ENCODE measurements at places on chromosomes 3 and 15.
A peak's percentile ranks its signal among the peaks of the same experiment; 100 is the strongest.

DNA sequence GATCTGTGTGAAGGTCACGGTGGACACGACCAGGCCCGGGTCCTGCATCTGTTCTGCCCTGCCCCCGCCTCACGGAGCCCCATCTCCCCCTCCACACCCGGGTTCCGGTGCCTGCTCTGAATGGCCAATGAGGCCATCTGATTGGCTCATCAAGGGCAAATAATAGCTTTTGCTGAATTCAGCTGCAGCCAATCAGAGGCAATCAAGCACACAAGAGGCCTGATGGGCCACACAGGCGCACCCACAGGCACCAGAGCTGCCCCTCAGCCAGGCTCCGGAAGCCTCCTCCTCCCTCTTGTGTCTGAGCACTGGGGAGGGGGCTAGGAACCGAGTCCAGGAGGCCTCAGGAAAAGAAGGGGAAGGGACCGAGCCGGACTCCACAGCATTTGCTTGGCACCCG lies 49.5 kb downstream of the CACNA2D2 start:
- DNase-seq, result no peak

- DNase-seq, result peak; percentile 79
Measured at GRCh38 chr15:90071220-90071807, 31.0 kb downstream of the IDH2 start.

GRCh38 chr15:85525755-85526154 lies 145.4 kb downstream of the AKAP13 start:
- no peak for DNase-seq

DNA sequence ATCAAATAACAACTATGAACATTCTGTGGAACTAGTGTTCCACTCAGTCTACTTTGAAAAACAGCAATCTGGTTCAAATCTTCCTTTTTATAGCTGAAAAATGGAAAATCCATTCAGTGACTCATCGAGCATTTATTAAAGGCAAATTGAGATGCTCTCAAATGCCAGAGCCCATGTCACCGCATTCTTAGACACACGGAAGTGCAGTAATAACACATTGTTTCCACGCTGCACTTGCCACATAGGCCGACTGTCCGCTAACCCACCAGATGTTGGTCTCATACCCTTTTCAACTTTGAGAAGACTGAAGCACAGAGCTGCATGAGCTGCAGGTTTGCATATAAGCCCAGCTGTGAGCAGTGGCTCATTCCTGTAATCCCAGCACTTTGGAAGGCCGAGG lies 95.9 kb downstream of the TMEM266 start:
- DNase-seq, result no peak

DNA sequence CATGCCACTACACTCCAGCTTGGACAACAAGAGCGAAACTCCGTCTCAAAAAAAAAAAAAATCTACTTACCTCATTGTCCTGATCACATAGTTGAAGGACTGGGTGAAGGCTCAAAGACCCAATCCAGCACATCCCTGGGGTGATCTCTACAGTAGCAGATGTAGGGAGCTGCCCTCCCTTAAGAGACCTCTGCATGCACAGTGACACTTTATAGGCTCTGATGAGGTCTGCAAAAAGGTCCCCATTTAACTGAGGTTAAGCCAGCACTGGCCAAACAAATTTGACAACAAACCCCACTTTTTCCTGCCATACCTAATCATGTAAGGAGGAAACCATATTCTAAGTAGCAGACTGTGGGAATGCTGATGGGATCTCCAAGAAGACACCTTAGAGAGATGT lies 31.1 kb upstream of the SPATA12 start:
- DNase-seq, result no peak

- no peak for DNase-seq
Measured at GRCh38 chr15:62469478-62469873, 304.4 kb upstream of the C2CD4B start.

DNA sequence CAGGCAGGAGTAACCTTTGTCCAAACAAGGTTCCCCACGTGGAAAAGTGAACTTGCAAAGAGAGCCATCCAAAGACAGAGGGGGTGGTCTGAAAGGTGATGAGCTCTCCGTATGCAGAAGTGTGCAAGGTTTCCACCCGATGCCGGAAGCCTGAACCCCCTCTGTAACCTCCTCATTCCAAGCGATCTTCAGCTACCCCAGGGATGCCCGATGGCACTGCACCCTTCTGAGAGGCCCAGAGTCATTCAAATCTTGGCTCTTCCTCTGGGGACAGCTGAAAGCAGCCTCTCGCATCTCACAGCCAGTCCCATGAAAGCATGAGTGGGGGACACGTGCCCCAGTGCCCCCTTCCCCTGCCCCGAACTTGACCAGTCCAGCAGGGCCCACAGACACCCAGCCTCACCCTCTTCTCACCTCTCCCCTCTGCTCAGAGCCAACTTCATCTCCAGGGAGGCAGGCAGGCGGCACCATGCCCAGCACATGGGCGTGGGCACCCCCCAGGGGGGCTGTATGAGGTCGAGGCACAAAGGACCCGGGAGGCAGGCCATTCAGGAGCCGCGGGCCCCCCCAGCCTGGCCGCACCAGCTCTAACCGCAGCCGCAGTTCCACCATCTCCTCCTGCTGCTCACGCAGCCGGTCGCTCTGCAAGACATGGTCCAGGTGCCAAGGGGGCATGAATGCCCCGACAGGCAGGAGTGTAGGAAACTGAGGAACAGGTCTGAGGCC lies 8.7 kb downstream of the KIF7 start:
- DNase-seq, result no peak

GRCh38 chr3:46127503-46127902 lies 80.6 kb downstream of the CCR1 start:
- no peak for DNase-seq

DNA sequence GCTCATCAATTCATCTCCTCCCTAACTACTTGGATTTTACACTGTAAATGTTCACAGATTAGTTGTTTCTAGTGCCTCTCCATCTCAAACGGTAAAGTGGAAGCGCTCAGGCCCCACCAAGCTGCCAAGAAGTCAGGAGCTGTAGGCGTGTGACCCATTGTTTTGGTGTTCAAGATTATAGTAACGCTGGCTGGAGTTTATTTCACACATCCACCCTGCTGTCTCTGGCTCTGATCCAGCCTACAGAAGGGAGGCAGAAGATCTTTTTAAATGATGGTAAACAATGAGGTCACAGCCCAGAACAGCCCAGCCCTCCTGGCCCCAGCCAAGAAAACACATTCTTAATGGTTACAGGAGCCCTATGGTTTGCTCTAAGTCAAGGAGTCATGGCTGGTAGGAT lies 25.7 kb upstream of the GALNT15 start:
- DNase-seq, result no peak

- no peak for DNase-seq
Measured at GRCh38 chr3:350871-351371, 154.4 kb downstream of the CHL1 start.

- DNase-seq, result no peak
Measured at GRCh38 chr15:40095371-40096093, 13.1 kb downstream of the BMF start.

DNA sequence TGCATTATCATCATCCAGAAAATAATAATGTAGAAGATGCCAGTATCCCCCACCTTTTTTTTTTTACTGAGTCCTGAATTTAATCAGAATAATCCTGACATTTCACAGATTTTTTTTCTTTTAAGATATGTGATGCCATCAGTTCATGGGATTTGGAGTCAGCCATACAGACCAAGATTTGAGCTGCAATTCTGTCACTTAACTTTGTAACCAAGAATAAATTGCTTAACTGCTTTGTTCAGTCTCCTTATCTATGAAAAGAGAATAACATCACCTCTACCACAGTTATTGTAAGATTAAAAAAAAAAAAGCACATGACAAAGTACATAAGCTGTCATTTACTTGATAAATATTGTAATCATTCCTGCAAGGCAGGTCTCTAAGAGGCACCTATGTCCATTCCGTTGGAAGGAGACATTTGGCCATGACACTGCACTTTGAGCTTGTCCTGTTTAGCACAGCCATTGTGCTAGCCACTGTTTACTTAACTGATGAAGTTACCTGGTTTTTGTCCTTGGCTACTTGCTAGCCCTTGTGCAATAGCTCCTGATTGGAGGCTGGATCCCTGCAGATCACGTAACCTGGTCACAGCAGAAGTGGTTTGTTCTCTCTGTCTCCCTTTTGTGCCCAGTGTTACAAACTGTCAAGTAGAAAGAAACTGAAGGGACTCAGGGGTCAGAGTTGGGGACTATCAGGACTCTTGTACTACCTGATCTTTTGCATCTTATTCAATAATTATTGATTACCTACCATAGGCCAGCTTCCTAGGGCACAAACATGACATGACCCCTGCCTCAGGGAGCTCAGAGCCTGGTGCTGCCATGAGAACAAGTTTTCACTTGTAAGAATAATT lies 306.0 kb downstream of the WDR72 start:
- no peak for DNase-seq

DNA sequence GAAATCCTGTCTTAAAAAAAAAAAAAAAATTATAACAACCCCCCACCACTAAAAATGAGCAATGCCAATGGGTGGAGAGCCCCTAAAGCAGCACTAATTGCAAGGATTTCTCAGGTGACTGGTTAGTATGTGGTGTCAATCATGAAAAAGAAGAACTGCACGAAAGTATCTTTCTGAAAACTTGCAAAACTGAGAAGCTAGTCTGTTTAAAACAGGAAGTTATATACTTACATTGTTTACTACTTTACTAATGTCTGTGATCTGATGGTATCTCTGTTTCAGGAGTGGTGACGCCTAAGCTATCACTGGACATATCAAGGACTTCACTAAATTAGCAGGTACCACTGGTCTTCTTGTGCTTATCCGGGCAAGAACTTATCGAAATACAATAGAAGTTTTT lies at the start of gene CCR3:
CCR3 (plus strand) TSS at position 341 of the 400 bp plus-strand sequence. CDS start 22,699 bp downstream, outside the sequence.
- DNase-seq, result no peak

DNA sequence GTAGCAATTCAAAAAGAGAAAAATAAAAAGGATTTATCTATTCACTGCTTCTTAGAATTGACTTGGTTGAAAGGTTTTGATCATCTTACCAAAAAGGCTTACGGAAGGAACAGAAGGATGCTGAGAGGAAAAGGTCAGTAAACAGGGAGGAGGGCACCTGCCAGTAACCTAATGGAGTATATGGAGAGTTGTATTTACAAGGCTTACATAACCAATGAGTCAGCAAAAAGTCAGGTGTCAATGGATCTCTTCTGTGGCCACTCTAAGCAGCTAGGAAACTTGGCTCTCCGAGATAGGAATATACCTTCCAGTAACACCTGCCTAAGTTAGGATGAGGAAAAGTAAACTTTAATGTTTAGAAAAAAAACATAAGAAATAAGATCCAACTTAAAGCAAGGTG lies 80.5 kb upstream of the PLXND1 start:
- no peak for DNase-seq

DNA sequence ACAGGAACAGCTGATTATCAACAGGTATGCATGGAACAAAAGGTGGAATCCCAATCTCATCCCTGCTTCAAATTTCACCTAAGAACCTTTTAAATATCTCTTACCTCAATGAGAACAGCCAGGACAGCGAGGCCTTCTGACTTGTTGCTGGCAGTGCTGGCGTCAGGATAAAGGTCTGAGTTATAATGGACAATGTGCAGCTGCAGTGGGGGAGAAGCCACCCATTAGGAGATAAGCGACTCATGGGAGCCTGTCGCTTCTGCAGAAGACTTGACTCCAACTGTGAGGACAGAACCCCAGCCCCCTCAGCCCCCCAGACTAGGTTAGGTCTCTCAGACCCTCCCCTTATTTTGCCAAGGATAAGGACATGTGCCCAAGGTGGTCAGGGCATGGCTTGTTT lies 39.7 kb downstream of the CA12 start:
- no peak for DNase-seq

DNA sequence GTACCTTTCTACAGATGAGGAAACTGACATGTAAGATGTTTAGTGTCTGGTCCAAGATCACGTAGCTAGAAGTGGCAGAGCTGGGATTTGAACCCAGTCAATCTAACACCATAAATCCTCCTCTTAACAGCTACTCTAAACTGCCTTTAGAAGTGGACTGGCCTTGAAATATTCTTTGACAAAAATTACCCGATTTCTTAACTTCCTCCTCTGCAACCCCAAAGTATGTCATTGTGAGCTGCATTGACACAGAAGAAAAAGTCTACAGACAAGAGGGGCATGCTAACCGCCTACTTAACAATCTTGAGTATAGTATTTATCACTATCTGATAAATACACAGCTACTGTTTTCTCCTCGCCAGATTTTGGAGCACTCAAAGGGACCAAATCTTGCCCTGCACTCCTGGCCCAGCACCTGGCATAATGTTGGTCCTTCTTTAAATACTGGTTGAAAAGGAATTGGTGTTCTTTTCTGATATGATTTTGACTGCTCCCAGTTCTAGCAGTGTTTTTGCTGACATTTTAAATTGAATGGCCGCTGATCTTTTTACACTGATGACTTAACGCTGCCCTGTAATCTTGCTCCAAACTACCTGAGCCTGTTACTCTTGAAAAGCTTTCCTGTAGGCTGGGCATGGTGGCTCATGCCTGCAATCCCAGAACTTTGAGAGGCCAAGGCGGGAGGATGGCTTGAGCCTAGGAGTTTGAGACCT lies 36.9 kb downstream of the ITPR1 start:
- DNase-seq, result no peak

DNA sequence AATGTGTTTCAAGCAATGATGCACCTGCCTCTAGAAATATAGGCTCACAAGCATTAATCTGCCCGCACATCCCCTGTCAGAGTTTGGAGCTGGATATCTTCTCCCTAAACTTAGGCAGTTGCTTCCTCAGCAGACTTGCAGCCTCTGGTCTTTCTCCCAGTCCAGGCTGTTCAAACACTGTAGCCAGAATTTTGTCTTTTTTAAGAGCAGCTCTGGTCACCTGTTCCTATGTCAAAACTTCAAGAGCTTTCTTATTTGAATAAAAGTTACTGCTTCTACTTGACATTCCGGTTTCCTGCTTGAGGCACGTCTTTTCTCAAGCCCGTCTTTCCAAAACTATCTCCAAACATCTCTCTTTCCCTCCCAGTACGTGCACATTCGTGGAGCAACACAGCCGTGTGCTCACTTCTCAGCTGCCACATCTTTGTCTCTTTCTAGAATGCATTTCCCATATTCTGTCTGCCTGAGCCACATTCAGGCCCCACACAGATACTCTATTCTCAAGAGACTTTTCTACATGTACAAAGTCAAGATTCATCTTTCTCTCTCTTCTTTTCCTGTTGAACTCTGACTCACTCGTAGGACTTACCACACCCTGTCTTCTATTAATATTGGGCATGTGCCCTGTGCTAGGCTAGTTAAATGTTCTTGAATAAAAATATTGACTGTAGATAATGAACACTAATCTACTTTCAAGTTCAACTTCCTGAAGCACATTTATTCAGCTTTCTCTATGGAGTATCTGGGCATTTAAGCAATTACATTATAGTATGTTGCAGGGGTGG lies 307.7 kb upstream of the SOX2 start:
- no peak for DNase-seq

All from activated CD4-positive, alpha-beta T cell treated with anti-CD3 and anti-CD28 coated beads, Interleukin-2, amount 50 U/mL, for 4 hours (primary cell).